ENCODE measurements at places on chromosomes 12 and 14. TPM values are rescaled to one million over a fixed set of nuclear protein-coding genes. Genes with fewer than 3 reads are reported as not detected.

The PARPBP gene
- 2.1 TPM for total RNA-seq

The WNT5B gene
- 28.5 TPM for total RNA-seq

The LAG3 gene
- not detected for total RNA-seq

The MFAP5 gene
- 124 TPM for total RNA-seq

The PMCH gene
- not detected for total RNA-seq

The PLXNC1 gene
- total RNA-seq = 1.1 TPM

The CLSTN3 gene
- 10.6 TPM for total RNA-seq

The SLC5A8 gene
- total RNA-seq = not detected

The RIMBP2 gene
- total RNA-seq = not detected

The C14orf180 gene
- not detected for total RNA-seq

The SLCO1A2 gene
- not detected for total RNA-seq

The KCNA1 gene
- total RNA-seq = not detected

The EVL gene
- total RNA-seq = 19.8 TPM

The HVCN1 gene
- total RNA-seq = 2.0 TPM

The DPPA3 gene
- not detected for total RNA-seq

The CNTN1 gene
- total RNA-seq = 3.6 TPM

The SIX1 gene
- 1.1 TPM for total RNA-seq

The TESPA1 gene
- not detected for total RNA-seq

The CCDC184 gene
- total RNA-seq = 0.35 TPM

The NID2 gene
- total RNA-seq = 145 TPM

The GPR137C gene
- total RNA-seq = 0.68 TPM

The DDIT3 gene
- 89.6 TPM for total RNA-seq

The SLC8A3 gene
- total RNA-seq = not detected

The PRIMA1 gene
- total RNA-seq = not detected

The TAS2R7 gene
- total RNA-seq = not detected

All from smooth muscle cell of the coronary artery (primary cell).